ENCODE measurements at places on chromosomes 6 and 20. TPM values are rescaled to one million over a fixed set of nuclear protein-coding genes. Genes with fewer than 3 reads are reported as not detected.

- no peak for DNase-seq
Observed at GRCh38 chr6:38266921-38267354, 372.8 kb downstream of the BTBD9 start.

DNA sequence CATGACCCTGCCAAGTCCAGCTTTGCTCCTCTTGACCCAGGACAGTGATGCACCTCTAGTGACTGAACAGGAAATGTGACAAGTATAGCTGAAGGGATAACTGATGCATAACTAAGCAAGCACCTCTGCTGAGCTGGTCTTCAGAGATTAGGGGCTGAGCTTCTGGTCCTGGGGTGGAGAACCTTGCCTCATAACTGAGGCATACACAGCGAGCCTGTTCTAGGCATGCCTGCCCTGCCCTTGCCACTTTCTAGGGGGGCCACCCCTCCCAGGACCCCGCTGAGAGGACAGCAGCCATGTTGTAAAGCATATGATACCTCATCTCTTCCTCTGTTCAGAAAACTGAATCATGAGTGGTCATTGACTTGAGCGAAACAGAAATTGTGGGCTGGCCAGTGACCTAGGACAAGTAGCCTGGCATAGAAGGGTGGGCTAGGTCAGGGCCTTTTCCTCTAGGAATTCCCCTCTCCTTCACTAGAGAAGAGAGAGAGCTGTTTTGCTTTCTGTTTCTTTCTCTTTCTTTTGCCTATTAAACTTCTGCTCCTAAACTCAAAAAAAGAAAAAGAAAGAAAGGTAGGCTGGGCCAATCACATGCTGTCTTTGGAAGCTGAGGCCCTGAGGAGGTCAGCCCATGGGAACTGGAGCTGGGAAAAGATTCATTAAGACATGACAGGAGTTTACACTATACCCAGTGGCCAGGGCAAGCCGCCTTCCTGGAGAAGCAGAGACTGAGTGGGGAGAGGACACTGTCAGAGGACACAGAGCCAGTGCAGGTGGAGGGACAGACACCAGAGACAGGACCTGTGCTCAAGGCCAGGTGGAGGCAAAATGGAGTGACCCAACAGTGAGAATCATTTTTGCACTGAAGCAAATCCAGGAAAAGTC is 23.1 kb downstream of the ALDH5A1 start:
- DNase-seq = no peak

The NFKBIL1 gene
- total RNA-seq = 19.8 TPM

DNA sequence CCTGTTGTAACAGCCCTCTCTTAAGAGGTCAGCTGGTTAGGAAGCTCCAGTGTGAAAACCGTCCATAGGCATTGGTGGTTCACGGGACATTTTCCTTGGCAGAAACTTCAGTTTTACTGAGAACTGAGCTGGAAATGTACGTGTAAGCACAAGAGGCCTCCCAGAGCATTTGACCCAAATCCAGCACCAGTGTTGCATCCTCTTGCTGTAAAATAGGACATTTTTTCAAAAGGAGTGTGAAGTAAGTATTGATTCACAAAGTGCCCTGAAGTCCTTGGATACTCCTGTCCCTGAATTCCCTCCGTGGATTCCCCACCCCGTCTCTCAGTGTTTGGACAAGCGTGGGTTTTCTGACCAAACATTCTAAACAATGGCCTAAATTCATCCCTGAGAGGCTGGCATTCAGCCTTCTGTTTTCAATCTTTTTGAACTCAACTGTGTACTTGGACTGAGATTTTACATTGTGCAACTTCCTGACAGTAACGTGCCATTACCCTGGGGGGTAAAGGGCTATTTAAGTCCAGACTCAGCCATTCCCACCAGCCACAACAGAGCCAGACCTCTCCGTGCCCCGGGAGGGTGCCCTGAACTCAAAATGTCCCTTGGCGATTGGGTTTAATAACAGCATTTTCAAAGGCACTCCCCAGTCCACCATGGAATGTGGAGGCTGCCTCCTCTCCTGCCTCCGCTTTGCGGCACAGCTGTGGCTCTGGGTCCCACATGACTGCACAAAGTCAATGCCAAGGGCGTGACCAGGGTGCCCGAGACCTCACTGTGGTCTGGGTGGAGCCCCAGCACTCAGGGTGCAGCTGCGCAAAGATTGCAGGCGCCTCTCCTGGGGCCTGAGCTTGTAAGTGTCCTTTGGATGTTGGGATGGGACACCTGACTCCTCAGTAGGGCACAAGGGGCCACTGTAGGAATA is 92.7 kb upstream of the AFDN start:
- DNase-seq = no peak

DNA sequence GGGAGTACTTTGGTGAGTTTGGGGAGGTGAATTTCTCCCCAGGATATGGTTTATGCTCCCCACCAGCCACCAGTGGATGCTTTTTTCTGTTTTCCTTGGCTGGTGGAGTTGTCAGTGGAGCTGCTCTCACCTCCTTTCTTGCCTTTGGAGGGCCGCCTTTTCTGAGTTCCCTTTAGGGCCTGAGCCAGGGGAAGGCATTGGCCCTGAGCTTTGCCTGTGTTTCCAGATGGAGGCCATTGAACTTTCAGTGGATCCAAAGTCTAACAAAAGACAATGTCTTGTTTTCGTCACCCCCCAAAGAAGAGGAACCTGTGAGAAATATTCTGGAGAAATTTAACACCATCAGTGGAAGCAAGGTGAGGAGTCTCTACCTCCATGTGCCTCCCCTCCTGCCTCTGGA is 4.4 kb upstream of the TMEM14A start:
- no peak for DNase-seq

The PBOV1 gene
- total RNA-seq = not detected

The KCNK16 gene
- total RNA-seq = not detected

DNA sequence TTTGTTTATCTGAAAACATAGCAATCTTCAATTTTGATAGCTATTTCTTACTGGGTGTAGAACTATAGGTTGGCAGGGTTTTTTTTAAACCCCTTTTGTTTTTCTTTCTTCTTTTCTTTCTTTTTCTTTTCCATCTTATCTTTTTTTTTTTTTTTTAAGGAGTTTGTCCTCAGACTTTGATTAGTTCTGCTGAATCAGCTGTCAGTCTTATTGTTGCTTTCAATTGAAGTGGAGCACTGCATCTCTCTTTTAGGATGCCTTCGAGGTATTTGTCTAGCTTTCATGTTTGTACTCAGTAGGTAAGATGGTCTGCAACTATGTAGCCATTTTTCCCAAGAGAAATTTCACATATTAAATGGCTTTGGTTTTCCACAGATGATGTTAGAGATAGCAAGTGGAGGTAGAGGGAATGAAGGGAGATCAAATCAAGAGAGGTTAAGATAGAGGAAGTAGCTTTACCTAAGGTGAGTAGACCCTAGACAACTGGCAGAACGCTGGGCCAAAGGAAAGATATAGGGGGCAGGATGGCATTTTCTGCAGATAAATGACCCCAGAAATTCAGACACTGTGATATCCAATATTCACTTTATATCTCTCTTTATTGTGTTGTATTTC is 137.1 kb downstream of the BCAS1 start:
- no peak for DNase-seq

- no peak for DNase-seq
Observed at GRCh38 chr6:88380618-88381288, 214.6 kb upstream of the CNR1 start.

The CDK5RAP1 gene
- 23.4 TPM for total RNA-seq

The NNAT gene
- 2.6 TPM for total RNA-seq

- no peak for DNase-seq
Observed at GRCh38 chr6:13281686-13282085, 46.7 kb downstream of the TBC1D7 start.

DNA sequence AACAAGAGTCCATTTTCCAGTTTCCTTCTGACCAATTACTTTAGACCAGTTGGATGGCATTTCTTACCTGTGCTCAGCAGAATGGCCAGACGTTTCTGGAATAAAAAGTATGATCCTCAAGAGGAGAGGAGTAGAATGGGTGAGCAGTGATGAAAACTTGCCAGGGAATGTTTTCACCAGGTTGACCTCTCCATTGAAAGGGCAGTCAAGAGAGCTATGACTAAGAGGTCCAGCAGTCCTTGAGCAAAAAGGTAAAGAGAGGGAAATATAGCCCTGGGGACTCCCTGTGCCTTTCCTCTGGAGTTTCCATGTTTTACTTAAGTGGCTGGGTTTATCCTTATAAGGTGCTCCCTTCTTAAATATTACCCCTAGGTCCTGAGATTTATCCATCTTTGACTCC is 210.9 kb downstream of the TBX18 start:
- no peak for DNase-seq

DNA sequence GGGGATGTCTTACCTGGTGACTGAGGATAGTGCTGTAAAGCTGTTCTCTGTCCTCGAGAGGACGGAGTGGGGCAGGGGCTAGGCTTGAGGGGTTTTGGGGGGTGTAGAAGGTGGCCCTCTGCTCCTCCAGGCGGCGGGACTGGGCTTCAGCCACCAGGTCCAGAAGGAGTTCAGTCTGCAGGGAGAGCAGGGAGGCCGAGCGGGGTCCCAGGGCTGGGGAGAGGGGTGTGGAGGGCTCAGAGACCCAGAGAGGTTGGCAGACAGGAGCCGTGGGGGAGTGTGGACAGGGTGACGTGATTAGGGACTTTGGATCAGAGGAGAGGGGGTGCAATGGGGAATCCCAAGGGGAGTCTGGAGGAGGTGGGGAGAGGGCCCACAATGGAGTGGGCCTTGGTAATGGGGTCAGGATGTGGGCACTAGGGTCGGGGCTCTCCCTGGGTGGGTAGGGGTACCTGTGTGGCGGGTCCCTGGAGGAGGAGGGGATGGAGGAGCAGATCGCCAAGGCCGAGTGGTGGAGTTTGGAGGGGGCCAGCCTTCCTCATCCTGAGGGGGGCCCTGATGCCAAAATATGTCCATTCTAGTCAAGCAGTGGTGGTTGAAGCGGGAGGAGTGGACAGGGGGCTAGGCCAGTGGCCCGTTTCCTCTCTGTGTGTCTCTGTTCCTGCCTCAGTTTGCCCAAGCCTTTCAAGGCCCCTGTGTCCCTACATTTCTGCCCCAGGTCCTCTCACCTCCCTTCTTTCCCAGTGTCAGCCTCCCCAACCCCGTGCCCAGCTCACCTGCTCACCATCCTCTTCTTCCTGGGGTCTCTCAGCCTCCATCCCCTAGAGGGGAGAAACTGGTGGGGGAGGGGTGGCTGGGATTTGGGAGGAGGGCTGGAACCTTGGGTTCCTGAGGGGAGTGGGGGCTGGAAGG is 491 bp downstream of the GPSM3 start:
- DNase-seq = no peak

- no peak for DNase-seq
Observed at GRCh38 chr6:63788569-63788968, 153.0 kb downstream of the PHF3 start.

GRCh38 chr6:41726876-41727275 is 8.5 kb downstream of the TFEB start:
- no peak for DNase-seq

GRCh38 chr6:147279427-147279826 is 75.2 kb downstream of the STXBP5 start:
- DNase-seq = no peak

DNA sequence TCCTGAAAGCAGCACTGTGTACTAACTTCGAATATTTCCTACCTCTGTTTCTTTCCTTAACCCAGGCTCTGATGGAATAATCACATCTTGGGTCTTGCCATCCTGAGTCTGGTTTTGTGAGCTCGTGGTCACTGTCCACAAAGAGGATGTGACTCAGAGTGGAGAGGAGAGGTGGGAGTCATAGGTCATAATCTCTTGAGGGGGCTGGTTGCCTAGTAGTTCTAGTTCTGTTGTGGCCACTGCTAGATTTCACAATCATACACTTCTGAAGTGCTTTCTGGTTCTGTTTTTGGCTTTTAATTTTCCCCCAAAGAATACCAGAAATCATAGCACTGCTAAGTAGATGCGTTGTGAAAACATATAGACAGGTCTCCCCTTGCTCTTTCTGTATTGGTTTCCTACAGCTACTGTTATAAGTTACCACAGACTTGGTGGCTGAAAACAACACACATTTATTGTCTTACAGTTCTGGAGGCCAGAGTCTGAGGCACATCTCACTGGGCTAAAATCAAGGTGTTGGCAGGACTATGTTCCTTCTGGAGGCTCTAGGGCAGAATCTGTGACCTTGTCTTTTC is 102.8 kb downstream of the NRSN1 start:
- DNase-seq = no peak

The LST1 gene
- 21.1 TPM for total RNA-seq

DNA sequence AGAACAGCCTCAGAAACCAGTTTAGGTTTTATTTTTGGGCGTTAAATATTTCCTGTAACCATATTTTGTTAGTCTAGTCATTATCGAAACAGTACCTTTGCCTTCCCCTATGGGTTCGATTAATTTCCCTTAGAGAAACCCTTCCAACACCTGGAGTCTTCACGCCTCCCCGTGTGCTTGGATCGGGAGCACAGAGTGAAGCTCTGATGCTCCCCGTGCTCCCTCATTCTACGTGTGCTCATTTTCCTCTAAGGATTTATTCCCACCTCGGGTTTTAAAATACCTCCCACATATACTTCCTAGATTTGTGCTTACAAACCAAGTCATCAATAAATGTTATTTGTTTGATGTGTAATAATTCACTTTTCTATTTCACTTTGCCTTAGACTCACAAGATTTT is 142.4 kb downstream of the TTLL2 start:
- DNase-seq = no peak

The FAM209B gene
- total RNA-seq = not detected

GRCh38 chr20:48531505-48531904 is 296.3 kb downstream of the PREX1 start:
- no peak for DNase-seq

The OR2H1 gene
- not detected for total RNA-seq

The MEP1A gene
- not detected for total RNA-seq

- no peak for DNase-seq
Observed at GRCh38 chr6:52221302-52221701, 23.0 kb downstream of the IL17F start.

GRCh38 chr6:152008779-152009178 is 201.3 kb downstream of the ESR1 start:
- DNase-seq = no peak

GRCh38 chr6:110342759-110343158 is 15.4 kb downstream of the METTL24 start:
- no peak for DNase-seq

The HEY2 gene
- 19.1 TPM for total RNA-seq

- DNase-seq = no peak
Observed at GRCh38 chr6:93787841-93788240, 368.5 kb upstream of the EPHA7 start.

The UNC93A gene
- not detected for total RNA-seq

The CPNE1 gene
- total RNA-seq = 176 TPM

The THEMIS gene
- total RNA-seq = 1.7 TPM

GRCh38 chr6:133730881-133731280 is 158.0 kb upstream of the TCF21 start:
- DNase-seq = no peak

The MUC21 gene
- total RNA-seq = not detected

The WDR46 gene
- total RNA-seq = 40.6 TPM

DNA sequence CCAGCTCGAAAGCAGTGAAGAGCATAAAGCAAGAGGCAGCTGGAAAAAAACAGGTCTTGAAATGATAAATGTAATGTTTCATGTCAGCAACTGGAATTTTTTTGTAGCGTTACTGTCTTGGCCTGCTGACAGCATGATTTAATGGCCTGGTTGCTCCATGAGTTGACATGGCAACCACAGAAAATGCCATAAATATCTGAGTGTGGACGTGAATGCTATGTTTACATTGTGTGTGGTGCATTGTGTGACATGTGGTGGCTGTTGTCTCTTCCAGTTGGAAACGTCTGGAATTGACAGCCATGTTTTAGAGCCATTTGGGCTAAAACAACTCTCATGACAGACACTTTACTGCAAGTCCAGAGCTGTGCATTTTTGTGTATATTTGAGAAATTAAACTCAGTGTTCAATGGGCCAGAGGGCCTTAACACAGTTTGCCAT is 170.0 kb downstream of the FOXA2 start:
- no peak for DNase-seq

The CEP162 gene
- total RNA-seq = 8.5 TPM

The NCOA7 gene
- 57.1 TPM for total RNA-seq
